NCI-H1436 (cell line): ENCODE measurements at places on chromosomes 1 and 21.
A peak's percentile ranks its signal among the peaks of the same experiment; 100 is the strongest.

DNA sequence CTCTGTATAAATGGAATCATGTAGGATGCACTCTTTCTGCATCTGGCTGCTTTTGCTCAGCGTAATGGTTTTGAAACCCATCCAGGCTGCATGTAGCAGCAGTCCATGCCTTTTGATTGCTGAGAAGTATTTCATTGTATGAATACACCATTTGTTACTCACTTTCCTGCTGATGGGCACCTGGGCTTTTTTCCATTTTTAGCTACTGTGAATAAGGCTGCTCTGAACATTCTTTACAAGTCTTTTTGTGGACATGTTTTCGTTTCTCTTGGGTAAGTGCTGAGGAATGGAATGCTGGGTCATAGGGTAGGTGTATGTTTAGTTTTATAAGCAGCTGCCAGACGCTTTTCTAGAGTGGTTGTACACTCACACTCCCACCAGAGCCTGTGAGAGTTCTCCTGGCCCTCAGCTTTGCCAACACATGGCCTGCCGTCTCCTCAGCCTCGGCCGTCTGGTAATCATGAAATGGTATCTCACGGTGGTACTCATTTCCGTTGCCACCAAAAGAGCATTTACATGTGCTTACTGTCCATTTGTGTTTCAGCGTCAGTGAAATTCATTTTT lies 22.7 kb downstream of the SLX9 start:
- DNase-seq, result no peak

DNA sequence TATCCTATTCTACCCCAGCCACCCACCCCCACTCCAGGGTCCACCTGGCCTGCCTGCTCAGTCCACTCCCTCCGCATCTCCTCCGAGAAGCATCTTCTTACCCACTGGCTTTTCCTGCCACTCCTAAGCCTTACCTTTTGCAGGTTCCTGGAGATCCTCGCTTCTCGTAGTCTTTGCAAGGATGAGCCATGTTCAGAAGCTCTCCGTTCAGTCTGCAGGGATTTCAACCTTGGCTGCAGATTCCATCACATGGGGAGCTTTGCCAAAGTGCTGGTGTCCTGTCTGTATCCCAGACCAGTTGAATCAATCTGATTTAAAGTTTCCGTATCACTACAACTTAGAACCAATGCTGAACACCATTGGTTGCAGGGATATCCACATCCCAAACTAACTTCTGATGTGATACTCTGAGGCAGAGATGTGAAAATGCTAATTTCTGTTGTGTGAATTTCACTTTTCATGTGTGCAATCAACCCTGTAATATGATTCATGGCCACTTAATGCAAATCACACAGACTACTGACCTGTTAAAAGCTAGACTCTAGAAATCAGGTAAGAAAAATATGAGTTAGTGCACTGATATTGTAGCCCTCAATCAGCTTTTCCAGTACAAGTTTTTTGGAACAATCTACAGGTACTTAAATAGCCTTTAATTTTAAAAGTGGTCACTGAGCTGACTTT lies 61.9 kb downstream of the CAPN2 start:
- no peak for DNase-seq

DNA sequence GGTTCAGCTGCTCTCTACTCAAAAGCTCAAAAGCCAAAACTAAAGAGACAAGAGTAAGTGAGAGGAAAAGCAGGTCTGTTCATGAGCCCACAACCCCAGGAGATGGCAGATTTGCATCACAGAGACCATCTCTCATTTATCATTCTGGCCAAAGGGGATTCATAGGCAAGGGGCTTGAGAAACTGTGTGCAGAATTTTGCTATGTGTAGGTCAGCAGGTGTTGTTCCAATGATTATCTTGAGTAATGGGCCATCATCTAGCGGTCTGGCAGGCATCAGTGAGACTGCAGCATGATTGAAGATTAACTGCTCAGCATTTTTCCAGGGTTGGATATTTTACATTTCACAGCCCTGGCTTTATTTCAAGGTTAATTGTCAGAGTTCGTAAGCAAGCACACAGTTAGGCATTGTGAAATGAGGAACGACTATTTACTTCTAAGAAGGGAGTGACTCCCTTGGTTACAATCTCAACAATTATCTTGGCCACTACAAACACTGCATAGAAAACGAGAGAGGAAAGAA lies 1204.6 kb upstream of the TMPRSS15 start:
- no peak for DNase-seq

DNA sequence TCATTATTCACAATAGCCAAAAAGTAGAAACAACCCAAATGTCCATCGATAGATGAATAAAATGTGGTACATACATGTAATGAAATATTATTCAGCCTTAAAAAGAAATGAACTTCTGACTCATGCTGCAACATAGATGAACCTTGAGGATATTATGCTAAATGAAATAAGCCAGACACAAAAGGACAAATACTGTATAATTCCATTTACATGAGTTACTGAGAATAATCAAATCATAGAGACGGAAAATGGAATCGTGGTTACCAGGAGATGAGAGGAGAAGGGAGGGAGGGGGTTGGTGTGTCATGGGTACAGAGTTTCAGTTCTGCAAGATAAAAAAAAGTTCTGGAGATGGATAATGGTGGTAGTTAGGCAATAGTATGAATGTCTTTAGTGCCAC lies 184.1 kb downstream of the PSMG1 start:
- no peak for DNase-seq

DNA sequence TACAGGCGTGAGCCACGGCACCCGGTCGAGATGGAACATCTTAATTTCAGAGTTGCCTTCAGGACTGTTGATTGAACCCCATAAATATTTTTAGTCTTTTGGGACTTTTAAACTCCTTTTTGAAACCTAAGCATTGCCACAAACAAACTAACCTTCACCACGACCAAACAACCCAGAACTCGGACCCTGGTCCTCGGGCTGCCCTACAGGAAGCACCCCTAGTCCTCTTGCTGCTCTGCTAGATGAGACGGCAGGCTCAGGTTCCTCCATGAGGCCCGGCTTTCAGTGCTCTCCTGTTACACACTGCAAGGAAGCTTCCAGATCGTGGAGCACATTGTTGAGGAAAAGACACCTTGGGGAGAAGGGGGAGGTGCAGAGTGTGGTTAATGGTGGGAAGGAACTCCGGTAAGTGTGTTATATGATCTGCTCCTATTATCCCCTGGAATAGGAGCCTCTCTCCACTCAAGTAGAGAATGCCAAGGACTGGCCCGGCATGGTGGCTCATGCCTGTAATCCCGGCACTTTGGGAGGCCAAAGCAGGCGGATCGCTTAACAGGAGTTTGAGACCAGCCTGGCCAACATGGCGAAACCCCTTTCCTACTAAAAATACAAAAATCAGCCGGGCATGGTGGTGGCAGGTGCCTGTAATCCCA lies 5.7 kb downstream of the EPHX1 start:
- DNase-seq, result peak; percentile 81

DNA sequence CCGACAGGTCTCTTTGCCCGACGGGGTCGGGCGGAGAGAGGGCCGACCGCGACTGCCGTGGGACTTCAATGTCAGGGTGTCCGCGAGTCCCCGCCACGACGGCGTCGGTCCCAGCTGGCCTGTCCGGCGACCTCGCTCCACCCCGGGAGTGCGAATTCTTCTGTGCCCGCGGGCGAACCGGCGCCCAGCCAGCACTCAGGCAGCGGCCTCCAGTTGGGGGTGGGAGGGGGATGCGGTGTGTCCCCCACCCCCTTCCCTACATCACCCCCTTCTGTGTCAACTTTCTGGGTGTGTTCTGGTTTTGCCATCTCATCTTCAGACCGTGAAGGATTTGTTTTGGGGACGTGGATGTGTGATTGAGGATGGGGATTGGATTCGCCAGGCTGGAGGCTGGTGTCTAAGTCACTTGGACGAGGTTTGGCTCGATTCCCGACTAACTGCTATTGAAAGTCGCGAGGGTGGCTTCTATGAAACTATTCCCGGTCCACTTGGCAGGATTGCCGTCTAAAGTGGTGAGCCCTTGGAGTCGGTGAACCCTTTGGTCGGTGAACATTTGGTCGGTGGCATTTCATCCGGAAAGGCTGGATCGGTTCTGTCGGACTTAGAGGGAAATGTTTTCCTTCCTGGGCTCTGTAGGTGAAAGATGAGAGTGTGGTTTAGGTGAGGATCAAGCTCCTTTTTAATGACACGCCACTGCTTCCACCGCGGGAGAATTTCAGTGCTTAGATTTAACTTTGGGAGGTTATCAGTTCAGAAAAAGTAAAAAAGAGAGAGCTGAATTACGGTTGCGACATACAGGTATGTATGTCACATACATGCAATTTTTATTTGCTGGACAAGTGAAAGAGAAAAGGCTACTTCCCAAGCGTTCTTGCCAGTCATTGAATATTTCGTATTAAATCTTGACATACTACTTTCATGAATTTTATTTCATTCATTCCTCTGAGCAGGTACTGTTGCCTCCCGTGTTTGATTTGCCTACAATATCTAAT lies 771 bp downstream of the ABCD3 start:
- DNase-seq, result peak; percentile 11

DNA sequence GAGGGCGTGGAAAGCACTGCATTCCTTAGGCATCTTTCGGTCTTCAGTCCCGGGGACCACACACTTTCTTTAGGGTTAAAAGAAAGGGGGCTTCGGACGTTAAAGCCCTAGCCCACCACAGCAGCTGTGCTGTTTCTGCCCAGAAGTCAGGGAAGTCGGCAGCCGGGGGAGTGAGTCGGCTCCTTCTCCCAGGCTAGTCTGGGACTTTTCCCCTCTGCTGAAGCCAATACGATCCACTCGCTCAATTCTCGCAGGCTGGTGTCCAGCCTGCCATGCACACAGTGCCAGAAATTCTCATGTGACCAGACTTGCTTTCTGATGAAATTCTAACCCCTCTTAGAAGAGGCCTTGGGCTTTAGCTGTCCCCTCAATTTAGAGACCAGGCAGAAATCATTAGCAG lies 67.7 kb downstream of the BCAR3 start:
- DNase-seq, result no peak

DNA sequence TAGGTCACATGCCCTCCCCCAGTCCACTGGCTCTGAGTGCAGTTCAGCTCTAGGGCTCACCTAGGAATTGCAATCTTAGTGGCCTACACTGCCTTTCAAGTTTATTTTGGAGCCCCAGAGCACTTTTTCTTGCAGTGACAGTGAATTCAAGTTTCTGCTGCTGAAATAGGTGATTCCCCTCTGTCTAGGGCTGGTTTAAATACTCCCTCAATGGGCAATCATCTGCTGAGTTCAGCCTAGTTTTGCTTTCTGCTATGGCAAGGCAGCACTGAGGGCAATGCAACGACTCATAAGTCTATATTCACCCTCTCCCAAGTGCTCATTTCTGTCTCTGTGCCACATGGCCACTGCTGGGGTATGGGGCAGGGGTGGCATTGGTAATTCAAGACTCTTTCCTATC lies 472.6 kb upstream of the RGS18 start:
- no peak for DNase-seq
